ENCODE measurements at places on chromosomes 5 and 9.

DNA sequence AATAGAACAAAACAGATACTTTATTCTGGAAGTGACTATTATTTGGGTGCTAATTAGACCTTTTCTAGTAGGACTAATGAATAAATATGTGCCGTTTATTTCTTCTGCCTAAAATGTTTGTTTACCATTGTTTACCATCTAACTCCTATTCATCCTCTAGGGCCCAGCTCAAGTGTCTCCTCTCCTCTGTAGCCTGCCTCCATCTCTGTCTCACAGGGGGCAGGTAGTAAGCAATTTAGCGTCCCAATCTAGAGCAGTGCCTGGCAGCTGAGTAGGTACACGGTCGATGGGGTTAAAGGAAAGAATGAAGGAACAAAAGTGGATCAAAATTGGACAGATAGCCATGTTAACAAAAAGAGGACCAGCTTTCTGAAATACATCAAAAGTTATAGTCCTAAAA lies 230.9 kb downstream of the SLF1 start:
- DNase-seq: no peak

DNA sequence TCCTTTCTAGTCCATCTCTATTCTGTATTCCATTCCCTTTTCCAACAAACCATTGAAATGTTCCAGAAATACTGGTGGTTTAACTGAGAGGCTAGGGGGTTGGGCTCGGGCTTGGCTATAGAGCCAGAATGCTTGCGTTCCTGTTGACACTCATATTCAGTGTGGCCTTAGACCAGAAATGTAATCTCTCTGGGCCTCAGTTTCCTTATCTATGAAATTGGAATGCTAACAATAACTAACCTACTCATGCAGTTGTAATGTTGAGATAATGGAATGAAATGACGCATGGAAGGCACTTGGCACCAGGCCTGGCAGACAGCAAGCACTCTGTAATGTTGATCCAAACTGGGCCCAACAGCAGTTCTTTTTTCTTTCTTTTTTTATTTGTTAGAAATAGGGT lies 26.8 kb downstream of the JADE2 start:
- DNase-seq: peak; percentile 84

DNA sequence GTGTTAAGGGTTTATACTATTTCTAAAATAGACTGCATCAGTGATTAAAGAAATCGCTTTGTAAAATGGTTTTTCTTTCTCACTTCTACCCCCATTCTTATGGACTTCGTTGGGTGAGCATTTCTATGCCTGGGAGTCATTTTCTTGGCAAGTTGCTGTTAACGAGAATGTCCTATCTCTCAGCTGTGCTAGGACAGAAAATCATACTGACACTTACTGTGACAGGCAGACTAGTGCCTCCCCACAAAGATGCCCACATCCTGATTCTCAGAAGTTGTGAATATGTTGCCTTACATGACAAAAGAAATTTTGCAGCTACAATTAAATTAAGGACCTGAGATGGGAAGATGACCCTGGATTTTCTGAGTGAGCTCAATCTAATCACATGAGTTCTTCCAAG lies 65.1 kb upstream of the NMUR2 start:
- no peak for DNase-seq

DNA sequence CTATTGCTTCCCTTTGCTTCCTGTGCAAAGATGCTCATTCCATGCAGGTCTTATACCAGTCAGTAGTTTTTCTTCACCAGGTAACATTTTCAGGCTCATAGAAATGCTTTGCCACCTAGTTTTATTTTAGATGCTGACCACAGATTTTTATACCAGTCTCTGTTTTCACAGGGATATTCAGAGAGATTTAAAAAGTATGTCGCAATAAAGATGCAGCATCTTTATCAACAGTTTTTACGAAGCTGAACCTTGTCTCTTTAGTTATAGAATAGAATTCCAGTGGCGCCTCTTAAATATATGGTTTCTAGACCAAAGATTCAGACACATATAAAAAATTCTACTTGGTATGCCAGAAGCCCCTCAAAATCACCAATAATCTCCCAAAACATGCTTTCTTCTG lies 155.7 kb upstream of the PCSK5 start:
- no peak for DNase-seq

DNA sequence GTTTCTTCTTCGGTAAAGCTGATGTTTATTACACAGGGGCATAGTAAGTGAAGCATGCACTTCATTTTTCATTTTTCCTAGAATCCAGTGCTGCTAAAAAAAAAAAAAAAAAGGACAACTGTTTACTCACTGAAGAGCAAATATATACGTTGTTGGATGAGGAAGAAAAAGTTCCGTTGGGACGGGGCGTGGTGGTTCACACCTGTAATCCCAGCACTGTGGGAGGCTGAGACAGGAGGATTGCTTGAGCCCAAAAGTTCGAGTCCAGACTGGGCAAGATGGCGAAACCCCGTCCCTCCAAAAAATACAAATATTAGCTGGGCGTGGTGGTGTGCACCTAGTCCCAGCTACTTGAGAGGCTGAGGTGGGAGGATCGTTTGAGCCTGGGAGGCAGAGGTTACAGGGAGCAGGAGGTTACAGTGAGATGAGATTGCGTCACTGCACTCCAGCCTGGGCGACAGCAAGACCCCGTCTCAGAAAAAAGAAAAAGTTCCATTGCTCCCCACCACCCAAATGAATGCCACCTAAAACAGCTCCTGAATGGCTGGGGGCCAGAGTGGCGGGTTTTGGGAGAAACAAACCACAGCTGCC lies 60.1 kb upstream of the GNE start:
- no peak for DNase-seq

GRCh38 chr5:146232223-146232622 lies 28.8 kb downstream of the RBM27 start:
- DNase-seq: no peak

GRCh38 chr5:111810112-111810511 lies 53.1 kb upstream of the NREP start:
- DNase-seq: no peak

DNA sequence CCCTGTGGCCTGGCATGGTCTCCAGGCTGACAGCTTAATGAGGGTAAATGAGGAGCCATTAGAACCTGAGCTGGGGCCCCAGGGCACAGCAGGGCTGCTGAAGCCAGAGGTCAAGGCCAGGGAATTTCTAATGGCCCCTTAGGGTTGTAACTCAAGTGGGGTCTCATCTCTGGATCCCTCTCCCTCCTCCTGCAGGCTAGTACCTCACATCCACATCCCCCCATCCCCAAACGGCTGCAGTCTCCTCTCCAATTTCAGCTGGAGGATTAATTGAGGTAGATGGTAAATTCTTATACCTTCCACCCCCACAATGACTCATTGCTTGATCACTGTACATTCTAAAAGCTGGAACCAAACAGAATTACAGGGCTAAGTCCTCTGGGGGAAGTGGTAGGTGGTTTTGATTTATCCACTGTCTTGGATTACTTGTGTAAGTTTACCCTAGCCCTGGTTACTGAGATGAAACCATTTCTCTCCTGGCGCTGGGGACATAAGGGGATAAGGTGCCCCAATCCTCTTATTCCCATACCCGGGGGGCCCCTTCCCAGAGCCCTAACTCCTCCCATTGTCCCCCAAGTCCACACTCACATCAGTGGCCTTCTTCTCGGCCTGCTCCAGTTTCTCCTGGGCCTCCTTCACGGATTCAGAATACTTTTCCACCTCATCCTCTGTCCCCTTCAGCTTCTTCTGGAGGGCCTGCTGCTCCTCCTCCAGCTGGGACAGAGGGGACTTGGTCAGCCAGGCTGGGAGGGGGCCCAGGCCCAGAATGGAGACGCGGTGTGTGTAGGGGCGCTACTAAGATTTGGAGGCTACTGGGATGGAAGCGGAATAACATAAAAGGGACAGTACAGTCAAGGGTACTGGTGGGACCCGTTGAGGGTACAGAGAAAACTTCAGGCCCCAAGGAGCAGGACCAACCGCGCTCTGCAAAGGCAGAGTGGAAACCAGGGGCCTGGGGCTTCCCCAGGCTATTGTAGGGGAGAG lies 875 bp downstream of the TPM2 start:
- peak; percentile 76 for DNase-seq

- no peak for DNase-seq
Observed at GRCh38 chr5:151212406-151212798, 11.5 kb downstream of the CCDC69 start.

GRCh38 chr5:90184764-90185163 lies 224.8 kb downstream of the CETN3 start:
- DNase-seq: no peak

DNA sequence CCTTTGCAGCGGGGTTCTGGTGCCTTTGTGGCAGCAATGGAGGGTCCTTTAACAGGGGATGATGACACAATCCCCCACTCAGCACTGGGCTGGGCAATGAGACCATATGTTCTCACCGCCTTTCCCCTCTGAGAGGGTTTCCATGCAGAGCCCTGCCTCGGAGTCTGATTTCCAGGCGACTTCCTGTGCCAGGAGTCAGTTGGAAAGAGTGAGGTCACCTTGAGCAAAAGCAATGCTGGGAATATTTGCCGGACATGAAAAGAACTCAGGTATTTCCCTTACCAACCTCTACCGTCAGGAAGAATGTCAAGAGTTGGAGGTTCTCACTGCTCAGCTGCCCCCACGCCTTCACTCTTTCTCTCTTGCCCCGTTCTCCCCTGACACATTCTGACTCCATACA lies 284.2 kb upstream of the IRX1 start:
- no peak for DNase-seq

- no peak for DNase-seq
Observed at GRCh38 chr9:76626141-76626540, 138.1 kb upstream of the PCA3 start.

DNA sequence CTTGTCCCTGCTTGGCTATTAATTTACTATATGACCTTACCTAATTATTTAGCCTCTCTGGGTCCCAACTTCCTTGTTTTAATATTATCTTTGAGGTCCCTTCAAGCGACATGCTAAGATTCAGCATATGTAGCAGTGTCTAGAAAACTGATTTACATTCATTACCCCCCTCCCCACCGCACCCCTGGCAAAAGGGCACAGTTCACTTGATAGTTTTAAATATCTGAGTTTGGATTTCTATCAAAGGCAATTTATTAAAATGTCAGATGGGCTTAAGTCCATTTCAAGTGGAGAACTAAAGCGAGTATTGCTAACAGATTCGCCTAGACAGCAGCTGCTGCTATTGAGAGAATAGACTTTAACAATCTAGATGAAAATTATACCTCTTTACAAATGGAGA lies 3.9 kb downstream of the CEMIP2 start:
- DNase-seq: no peak

DNA sequence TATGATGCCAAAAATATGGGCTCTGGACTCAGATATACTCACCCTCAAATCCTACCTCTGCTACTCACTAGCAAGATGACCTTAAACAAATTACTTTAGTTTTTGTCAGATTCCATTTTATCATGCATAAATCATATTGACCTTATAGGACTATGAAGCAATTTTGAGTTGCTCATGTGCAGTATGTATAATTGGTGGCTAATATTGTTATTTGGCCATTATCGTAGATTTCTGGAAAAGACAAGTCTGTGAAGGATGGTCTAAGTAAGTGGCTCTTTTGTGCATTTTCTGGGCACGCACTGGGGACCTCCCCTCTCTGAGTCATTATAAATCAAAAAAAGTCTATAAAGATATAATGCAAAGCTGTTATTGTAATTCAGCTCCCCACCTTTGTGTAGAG lies 393.0 kb downstream of the FGF10 start:
- no peak for DNase-seq

- no peak for DNase-seq
Observed at GRCh38 chr5:178285399-178286225, 53.0 kb upstream of the PHYKPL start.

DNA sequence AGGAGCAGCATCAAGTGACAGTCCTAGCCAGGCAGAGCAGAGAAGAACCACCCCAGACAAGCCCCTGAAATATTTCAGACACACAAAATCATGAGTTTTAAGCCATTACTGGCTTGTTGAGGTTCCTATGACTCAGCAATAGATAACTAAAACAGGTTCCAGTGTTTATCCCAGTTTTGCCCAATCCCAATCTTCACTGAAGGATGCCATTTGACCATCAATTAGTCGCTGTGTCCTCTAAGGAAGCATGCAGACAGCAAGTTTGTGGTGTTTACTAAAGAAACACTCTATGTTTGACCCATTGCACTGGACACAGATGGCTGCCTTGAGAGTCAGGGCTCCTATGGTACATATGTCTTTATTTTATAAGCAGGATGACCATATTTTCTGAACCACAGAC lies 186.7 kb downstream of the SYK start:
- no peak for DNase-seq

GRCh38 chr9:27528076-27528885 lies 1.3 kb downstream of the MOB3B start:
- peak; percentile 26 for DNase-seq

GRCh38 chr9:8268881-8269280 lies 469.3 kb upstream of the DMAC1 start:
- no peak for DNase-seq

- DNase-seq: peak; percentile 85
Observed at GRCh38 chr5:151699071-151699901, 12.6 kb upstream of the SPARC start.

DNA sequence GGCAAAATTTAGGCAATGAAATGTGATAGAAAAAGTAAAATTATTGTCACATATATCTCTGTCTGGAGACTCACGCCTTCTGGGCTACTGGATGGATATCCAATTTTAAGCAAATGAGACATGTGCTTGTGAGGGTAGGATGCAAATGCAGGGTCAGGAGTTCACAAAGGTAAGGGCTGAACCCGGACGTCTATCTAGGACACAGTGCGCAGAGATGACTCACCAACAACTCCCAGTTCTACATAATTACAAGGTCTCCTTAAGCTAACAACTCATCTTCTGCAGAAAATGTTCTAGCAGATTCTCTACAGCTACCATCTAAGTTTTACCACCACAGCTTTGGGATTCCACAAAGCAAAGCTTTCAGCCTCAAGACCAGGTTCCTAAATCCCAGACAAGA lies 160.5 kb downstream of the ENTREP1 start:
- DNase-seq: no peak

GRCh38 chr5:109485030-109485429 lies 75.3 kb upstream of the PJA2 start:
- DNase-seq: no peak

DNA sequence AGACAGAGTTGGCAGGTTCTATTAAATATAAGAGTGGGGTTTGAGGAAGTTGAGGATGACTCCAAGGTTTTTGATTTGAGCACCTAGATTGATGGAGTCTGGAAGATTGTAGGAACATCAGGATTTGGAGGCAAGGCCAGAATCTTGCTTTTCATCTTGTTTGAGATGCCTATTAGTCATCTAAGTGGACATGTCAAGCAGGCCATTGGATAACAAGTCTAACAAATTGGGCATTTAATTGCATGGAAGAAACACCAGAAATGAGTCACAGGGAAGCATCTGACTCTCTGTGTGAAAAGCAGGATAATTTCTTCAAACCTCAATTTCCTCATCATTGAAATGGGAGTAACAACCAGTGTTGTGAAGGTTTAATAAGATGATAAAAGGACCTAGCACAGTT lies 53.3 kb upstream of the ARL15 start:
- no peak for DNase-seq

DNA sequence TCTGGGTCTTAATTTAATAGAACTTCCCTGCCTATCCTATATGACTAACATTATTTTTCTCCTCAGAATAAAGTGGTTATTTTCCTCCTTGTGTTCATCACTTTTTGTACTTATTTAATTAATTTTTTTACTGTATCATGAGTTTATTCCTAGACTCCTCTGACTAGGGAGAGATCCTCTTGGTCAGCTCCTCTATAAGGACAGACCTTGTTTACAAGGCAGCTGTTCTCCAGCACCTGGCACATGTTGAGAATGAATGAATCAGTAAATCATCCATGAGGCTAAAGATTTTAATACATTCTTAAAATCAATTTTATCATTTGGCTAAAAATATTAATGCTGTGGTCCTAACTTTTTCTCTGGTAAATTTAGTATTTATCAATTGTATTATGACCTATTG lies 139.8 kb downstream of the NUDT12 start:
- no peak for DNase-seq
